ENCODE measurements at places on chromosomes 5 and 9.

DNA sequence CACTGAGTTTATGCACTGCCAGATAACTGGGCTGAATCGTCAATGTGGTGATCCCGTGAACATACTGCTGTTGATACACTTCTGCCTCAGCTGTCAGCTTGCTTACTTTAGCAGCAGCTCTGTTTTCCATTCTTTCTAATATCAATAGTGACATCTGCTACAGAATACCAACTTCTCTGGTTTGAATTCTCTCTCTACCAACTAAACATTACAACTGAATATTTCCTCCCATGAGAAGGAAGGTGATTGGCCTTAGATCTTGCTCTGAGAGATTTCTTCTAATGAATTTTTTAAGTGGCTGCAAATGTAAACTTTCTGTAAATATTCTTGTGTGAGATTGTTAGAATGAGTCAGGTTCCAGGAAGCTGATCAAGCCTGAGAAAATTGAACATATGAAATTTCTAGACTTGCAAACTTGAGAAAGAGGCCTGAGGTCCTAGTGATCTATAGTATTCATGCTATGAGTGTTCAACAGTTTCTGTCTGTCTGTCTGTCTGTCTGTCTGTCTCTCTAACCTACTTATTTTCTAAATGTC is 205.5 kb upstream of the CDKN2B start:
- no peak for DNase-seq

- no peak for DNase-seq
Measured at GRCh38 chr9:27398982-27399653, 102.2 kb upstream of the EQTN start.

GRCh38 chr5:81763294-81763928 is 12.5 kb upstream of the SSBP2 start:
- DNase-seq, result no peak

GRCh38 chr9:98900725-98901124 is 43.0 kb upstream of the COL15A1 start:
- no peak for DNase-seq

- no peak for DNase-seq
Measured at GRCh38 chr9:121952611-121953010, 140.5 kb downstream of the TTLL11 start.

- no peak for DNase-seq
Measured at GRCh38 chr5:6649186-6649585, 15.9 kb downstream of the SRD5A1 start.

DNA sequence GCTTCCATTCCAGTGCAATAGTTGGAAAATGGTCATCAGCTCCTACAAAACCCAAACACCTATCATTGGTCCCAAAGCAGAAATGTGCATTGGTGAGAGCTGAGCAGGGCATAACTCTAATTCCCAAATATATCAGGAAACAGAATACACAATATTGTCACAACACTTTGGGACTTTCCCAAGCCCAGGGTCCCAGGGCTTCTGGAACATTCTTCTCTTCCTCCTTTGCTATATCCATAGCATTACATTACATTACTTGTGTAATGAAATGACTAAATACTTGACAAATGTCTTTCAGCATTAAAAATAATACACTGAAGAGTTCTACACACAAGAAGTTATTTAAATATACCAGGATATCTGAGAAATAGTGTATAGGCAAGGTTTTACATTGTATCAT is 45.6 kb downstream of the LIX1 start:
- DNase-seq, result no peak

GRCh38 chr5:111829701-111830100 is 72.7 kb upstream of the NREP start:
- DNase-seq, result no peak

DNA sequence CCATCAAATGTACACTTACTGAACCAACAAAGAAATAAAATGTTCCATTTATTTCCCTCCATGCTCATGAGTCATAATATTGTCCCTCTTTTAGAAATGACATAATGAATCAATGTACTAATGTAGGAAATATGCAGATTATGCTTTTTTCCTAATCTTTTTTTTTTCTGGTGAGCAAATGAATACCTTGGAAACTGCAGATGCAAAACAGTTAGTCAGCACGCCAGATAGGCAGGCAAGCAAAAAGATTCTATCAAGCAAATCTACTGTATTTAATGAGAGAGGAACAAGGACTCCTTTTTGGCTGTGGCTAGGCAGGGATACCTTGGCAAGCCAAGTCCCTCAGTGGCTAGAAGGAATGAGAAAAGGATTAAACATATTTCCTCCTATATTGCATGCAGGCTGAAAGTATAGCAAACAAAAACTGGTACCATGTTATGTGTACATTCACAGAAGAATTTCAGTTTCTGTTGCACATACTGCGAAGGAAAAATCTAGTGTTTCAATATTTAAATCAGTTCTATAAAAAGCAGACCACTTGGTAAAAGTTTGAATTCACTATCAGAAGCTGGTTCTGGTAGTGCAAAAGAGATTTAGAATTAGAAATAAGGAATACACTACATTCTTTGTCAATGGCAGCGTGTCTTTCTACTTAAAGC is 605.4 kb downstream of the TLE1 start:
- DNase-seq, result no peak

- no peak for DNase-seq
Measured at GRCh38 chr9:100933656-100934055, 94.9 kb upstream of the PLPPR1 start.

Data from activated CD4-positive, alpha-beta T cell treated with anti-CD3 and anti-CD28 coated beads for 24 hours (primary cell).